SIG-M5 (cell line): ENCODE measurements at places on chromosomes 5 and 9.

DNA sequence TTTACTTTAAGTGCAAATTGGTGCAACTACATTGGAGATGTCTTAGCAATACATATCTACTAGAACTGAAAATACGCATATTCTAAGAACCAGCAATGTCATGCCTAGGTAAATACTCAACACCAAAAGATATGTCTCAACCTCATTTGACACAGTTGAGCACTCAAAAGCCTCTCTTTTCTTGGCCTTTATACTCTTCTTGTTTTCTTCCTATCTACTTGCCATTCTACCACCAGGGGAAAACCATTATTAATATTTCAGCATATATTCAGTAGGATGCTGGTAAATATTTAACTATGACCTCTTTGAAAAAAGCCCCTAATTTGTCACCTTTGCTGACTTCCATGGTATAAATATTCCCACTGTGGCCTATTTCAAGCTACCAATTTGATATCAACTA lies 443.8 kb downstream of the LRRC70 start:
- no peak for DNase-seq

GRCh38 chr5:160233215-160233614 lies 3.9 kb downstream of the FABP6 start:
- DNase-seq, result no peak

DNA sequence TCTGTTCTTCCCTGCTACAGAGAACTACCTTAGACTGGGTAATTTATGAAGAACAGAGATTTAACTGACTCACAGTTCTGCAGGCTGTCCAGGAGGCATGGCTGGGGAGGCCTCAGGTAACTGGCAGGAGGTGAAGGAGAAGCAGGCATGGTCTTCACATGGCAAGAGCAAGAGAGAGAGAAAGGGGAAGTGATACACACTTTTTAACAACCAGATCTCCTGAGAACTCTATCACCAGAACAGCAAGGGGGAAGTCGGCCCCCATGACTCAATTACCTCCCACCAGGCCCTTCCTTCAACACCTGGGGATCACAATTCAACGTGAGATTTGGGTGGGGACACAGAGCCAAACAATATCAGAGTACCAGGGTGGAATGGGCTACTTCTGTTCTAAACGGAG lies 766.8 kb downstream of the TLE1 start:
- no peak for DNase-seq

GRCh38 chr9:37480759-37481158 lies 5.0 kb upstream of the POLR1E start:
- DNase-seq, result no peak

GRCh38 chr9:123528501-123528900 lies 172.5 kb downstream of the CRB2 start:
- no peak for DNase-seq

DNA sequence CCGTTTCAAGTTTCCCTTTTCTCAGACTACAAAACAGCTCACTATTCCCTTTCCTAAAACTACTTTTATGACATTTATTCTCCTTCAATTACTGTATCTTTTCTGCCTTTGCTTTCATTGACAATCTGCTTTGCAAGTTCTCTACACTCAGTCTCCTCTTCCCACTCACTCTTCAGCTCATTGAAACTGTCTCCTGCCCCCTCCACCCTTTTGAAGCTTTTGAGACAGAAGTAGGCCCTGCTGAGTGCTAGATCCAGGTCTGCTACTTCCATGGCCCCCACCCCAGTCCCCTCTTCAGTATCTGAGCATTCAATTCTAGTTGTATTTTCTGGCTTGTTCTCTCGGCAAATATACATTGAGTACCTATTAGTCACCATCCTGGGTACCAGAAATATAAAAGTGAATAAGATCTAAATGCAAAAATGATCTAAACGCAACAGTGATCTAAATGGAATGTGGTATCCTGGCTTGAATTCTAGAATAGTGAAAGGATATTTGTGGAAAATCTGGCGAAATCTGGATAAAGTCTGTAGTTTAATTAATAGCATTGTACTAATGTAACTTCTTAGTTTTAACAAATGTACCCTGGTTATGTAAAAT lies 58.4 kb downstream of the OR2K2 start:
- DNase-seq, result no peak

DNA sequence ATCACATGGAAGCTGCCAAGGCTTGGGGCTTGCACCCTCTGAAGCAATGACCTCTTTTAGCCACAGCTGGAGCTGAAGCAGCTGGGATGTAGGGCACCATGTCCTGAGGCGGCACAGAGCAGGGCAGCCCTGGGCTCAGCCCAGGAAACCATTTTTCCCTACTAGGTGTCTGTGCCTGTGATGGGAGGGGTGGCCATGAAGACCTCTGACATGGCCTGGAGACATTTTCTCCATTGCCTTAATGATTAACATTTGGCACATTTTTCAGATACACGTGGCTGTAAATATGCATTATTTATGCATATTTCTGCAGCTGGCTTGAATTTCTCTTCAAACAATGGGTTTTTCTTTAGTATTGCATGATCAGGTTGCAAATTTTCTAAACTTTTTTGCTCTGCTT lies 81.7 kb downstream of the OSMR start:
- no peak for DNase-seq

DNA sequence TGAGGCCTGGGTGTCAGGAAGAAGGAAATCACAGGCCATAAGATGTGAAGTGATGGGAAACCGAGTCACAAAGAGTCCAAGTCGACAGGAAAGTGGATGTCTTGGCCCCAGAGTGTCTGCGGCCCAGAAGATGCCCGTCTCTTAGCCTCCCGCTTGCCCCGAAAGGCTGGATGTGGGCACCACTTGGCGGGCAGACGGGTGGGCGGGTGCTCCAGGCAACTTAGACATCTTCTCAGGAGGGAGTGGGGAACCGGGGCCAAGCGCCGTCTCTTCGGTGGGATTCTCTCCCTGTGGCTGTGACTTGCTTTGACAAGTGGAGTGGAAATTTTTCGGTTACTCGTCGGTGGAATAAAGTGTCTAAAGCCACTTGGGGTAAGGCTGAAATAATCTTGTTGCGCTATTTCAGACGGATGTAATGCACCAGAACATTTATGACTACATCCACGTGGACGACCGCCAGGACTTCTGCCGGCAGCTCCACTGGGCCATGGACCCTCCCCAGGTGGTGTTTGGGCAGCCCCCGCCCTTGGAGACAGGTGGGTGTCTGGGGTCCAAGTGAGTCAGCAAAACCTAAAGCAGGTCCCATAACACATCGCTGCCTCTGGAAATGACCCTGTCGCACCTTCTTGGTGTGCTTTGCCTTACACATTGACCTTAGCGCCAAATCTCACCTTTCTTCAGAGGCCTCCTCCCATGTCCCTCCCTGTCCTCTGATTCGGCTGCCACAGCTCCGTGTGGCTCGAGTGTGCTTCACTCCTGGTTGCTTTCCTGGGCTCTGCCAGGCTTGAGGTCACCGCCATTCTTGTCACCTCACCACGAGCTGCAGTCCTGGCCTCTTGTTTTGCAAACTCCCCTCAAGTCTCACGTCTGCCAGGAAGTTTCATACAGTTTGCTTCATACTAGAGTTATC lies 20.4 kb upstream of the EXOC3 start:
- no peak for DNase-seq

GRCh38 chr5:154967421-154968024 lies 26.6 kb downstream of the MRPL22 start:
- DNase-seq, result no peak

- no peak for DNase-seq
These were observed 72.6 kb downstream of the RGS3 start for GRCh38 chr9:113536166-113536482.

- no peak for DNase-seq
These were observed 21.2 kb downstream of the S1PR3 start for GRCh38 chr9:89012294-89013042.
